ENCODE measurements at places on chromosomes 12 and 14.

- DNase-seq: no peak
Observed at GRCh38 chr14:89669193-89669592, 252.2 kb upstream of the FOXN3 start.

DNA sequence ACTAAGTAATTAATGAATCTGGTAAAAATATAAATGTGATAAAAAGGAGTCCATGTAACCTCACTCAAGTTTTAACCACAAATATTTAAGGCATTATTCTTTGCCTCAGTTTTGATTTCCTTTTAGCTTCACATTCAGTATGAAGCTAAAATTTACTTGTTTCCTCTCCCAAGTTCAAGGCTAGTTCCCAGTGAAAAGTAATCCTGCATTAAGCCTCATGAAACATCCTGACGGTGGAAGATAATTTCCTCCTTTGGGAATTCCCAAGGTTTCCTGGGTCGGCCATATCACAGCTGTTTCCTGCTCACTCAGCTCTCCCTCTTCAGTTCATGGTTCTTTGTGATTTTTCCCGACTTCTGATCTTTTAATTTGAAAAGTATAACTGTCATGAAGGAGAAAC lies 1256.8 kb upstream of the FLRT2 start:
- no peak for DNase-seq

GRCh38 chr14:20048202-20048601 lies 11.6 kb upstream of the OR4L1 start:
- no peak for DNase-seq

- DNase-seq: no peak
Observed at GRCh38 chr12:81644503-81644902, 114.6 kb downstream of the PPFIA2 start.

DNA sequence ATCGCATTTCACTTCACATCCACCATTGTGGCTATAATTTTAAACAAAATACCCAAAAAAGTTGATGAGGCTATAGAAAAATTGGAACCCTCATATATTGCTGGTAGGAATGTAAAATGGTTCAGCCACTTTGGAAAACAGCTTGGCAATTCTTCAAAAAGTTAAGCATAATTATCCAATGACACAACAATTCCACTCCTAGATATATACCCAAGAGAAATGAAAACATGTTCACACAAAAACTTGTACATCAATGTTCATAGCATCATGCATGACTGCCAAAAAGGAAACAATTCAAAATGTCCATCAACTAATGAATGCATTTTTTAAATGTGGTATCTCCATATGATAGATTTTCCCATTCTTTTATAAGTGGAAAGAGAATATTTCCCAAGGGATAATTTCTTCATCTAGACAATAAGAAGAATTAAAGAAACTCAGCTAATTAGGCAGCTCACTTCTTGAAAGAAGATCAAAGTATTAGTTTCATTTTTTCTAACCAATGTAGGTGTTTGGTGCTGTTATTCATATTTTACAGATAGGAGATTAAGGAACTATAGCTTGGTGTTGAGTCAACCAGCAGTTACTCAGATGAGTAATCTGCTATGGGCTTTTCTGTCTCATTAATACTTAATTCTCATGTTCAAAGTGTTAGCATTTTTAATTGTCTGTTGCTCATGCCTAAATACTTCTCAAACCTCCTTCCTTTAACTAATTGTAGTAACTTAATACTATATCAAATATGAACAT lies 32.8 kb downstream of the YEATS4 start:
- DNase-seq: no peak

DNA sequence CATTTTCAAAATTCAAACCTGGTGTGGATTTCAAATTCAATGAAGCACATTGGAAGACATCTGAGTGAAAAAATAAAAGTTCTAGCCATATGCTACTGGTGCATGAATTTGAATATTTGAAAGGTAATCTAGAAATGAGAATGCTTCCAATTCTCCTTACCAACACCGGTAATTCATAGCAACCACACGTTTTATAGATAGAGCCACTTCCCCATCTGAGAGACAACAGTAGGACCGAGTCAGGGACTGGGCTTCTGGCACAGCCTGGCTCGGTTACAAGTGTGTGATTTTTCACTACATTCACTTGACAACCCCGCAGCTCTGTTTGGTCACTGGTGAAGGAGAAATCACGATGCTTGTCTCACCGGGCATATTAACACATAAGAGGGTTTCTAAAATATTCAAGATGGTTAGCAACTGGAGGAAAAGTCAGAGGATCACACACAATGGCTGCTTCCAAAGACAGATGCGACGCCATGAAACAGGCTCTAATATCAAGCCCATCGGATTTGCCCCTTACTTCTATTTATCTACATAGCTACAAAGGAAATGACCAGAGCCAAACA lies 86.5 kb upstream of the FOXN3 start:
- no peak for DNase-seq

- no peak for DNase-seq
Observed at GRCh38 chr14:99183311-99183710, 88.7 kb downstream of the BCL11B start.

DNA sequence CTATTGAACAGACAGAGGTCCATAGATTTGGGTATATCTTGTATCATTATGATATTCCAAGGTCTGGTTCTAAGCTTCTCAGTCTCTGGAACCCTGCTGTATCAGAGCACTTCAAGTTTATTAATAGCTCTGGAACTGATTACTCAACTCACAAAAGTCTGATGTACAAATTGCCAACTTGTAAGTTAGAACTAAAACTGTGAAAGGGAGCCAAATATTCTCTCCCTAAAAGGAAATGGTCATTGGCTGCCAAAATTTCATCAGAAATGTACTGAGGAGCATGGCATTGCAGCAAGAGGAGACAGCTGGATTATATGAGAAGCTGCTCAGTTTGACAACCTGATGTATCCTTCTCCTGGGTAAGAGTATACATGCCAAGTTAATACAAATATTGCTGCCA lies 828.8 kb upstream of the SEL1L start:
- no peak for DNase-seq

- no peak for DNase-seq
Observed at GRCh38 chr12:123995023-123995748, 22.2 kb downstream of the ZNF664 start.

GRCh38 chr12:115388139-115388538 lies 704.2 kb upstream of the TBX3 start:
- no peak for DNase-seq

DNA sequence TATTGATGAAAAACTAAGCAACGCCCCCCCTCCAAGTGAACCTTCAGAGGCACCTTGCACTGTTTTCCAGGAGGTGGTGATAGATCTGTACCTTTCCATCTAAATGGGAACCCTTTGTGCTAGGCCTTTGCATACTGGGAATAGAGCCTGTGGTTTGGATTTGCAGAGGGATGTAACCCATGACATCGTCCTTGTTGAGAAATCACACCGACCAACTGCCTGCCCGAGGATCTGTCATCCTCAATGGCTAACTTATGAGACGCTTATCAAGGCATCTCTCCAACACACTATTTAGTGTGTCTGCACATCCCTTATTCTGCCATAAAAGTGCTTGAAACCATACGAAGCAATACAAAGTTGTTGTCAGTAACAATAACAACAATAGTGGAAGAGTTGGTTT lies 22.9 kb downstream of the NTN4 start:
- DNase-seq: no peak

DNA sequence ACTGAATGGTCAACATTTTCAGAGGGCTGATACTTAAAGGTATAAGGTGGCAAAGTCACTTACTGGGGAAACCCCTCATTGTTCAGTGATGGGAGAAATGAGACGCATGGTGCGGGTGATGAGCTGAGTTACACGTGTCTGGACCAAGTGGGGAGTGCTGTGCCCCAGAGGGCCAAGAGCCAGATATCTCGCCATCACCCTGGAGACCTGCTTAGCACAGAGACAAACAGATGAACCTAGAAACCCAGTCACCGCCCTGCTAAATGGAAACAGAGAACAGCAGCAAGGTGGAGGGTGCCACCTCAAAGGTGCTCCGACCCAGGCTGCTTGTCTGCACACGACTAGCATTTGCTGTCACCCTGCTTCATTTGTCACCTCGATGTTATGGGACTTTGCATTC lies 92.4 kb downstream of the RBM19 start:
- DNase-seq: no peak

Measured in activated naive CD4-positive, alpha-beta T cell treated with Interleukin-2 at 50 U/mL for 16 hours (primary cell).